ENCODE measurements at places on chromosomes 13 and 19.

DNA sequence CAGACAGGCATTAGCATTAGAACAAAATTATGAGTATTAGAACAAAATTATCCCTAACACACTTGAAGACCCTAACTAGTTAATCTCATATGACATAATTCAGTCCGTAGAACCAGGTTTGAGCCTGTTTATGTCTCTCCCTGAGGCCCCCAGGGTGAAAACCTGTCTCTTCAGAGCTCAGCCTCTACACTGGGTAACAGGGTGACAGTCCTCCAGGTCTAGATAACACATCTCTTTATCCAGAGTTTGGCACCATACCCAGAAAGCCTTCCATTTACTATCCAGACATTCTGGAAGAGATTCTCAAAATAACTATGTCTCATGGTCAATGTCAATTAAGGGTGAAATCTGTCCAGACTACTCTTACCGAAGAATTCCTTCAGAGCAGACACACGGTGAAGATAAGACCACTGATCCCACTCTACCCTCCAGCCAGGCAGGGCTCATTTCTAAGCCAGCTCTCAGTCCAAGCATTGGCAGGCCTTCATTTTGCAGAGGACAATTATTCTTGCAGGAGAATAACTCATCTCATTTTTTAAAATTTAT, 1195.3 kb downstream of the EFNB2 start:
- no peak for DNase-seq

GRCh38 chr19:4556597-4557127, 2.8 kb downstream of the SEMA6B start:
- DNase-seq = peak; percentile 31

DNA sequence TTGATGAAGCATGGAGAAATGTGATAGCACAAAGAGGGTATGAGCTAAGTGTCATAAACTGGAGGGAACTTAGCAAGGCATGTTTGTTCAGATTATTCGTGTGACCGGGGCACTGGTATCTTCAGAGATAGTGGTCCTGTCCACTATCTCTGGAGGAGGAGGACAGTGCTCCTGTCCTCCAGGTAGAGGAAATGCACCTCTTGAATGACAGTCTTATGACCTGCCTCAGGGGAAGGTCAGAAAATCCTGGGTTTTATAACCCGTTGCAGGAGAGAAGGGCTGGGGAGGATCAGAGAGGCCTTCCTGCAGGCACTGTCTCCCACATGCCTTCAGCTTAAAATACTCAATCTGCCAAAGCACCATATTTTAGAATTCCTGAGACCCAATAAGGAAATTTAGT, 213.5 kb upstream of the UBL3 start:
- DNase-seq = no peak

- DNase-seq = no peak
These were observed 11.9 kb downstream of the MIPEP start for GRCh38 chr13:23877286-23877685.

GRCh38 chr19:19213426-19214158, 1.8 kb downstream of the NCAN start:
- no peak for DNase-seq

GRCh38 chr13:27298849-27299248, 28.2 kb downstream of the RASL11A start:
- DNase-seq = no peak

- peak; percentile 20 for DNase-seq
These were observed 141.6 kb upstream of the RFC3 start for GRCh38 chr13:33676045-33676989.

- DNase-seq = no peak
These were observed 26.3 kb downstream of the SHANK1 start for GRCh38 chr19:50693064-50693975.

DNA sequence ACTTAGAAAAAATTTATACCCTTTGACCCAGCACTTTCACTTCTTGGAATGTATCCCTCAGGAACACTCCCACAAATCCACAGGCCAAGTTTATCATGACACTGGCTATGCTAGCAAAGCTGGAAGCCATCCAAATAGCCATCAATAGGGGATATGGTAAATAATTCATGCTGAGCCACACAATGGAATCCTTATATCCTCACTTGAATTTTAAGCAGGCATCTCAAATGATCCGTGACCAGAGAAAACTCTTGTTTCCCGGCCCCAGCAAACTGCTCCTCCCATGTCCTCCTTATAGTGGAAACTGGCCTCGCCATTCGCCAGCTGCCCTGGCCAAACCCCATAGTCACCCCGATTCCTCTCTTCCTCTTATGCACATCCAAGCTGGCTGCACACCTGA, 37.6 kb downstream of the GRIK5 start:
- no peak for DNase-seq

DNA sequence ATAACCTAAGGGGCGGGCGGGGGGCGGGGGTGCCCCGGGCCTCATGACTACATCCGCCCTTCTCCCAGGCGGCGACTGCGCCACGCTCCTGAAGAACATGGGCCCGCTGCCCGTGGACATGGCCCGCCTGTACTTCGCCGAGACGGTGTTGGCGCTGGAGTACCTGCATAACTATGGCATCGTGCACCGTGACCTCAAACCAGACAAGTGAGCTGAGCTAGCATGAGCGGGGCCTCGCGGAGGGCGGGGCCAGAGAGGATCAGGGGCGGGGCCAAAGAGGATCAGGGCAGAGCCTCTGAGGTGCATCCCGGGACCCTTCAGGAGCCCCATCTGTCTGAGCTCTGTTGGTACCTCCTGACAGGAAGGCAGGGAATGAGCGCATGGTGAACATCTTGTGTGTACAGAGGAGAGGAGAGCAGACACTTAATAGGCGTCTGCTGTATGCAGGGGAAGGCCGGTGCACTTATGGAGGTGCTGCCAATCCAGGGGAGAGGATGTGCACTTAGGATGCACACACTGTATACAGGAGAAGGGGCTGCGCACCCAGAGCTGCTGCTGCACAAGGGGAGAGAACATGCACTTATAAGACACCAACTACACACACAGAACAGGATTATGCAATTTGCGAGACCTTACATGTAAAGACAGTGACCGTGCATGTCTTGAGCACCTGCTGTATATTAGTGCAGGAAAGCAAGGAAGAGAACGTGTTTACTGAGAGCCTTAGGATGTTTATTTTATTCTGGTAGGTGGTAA, 20.9 kb upstream of the PIK3R2 start:
- no peak for DNase-seq

DNA sequence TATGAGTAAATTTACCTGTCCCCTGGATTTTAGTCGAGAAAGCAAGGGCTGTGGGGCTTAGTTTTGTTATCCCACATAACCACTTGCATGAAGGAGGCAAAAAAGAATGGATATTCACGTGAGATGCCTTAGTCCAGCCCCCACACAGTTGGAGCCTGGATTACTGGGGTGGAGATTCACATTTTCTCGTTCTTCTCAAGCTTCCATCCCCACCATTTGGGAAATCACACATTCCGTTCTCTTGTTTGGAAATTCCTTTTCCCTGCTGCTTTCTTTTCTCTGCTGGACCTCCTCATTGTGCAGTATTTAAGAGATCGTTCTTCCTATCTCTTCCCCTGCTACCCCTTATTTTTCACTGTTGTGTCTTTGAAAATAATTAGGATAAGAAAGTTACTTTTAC, 45.1 kb upstream of the FARP1 start:
- DNase-seq = no peak

DNA sequence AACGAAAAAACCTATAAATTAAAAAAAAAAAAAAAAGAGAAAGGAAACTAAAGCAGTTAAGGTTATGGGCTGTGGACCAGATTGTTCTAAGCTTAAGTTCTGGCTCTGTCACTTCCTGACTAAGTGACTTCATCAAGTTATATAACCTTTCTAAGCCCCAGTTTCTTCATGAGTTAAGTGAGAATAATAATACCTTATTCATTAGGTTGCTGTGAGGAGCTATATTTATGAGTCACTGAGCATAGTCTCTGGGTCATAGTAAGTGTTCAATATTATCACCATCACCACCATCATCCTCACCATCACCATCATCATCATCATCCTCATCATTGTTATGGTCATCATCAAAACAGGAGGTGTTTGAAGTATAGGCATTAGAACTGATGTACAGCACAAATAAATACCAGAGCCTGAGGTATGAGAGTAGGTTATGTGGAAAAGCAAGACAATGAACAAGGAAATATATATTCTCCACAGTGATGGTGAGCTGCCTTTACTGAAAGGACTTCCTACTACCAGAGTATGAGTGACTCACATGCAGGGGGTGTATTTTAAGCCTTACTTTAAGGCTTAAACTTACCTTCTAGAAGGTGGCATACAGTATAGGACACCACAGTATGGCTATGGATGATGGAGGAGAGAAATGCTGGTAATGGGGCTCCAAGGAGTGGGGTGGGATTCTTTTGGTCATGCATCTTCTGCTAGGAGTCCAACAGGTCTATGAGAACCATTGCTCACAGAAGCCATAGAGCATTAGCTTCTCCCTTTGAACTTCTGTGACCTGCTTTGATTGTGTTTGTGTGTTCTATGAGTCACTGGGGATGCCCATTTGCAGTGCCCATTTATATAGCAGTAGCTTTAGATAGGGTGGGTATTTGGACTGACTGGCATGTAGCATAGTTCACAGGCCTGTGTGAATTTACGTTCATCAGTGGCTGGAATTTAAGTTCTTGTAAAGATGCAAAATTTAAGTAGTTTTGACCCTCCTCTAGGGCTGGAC, 104.4 kb downstream of the KLF5 start:
- DNase-seq = no peak

GRCh38 chr13:98938801-98939200, 39.1 kb downstream of the DOCK9 start:
- DNase-seq = no peak

DNA sequence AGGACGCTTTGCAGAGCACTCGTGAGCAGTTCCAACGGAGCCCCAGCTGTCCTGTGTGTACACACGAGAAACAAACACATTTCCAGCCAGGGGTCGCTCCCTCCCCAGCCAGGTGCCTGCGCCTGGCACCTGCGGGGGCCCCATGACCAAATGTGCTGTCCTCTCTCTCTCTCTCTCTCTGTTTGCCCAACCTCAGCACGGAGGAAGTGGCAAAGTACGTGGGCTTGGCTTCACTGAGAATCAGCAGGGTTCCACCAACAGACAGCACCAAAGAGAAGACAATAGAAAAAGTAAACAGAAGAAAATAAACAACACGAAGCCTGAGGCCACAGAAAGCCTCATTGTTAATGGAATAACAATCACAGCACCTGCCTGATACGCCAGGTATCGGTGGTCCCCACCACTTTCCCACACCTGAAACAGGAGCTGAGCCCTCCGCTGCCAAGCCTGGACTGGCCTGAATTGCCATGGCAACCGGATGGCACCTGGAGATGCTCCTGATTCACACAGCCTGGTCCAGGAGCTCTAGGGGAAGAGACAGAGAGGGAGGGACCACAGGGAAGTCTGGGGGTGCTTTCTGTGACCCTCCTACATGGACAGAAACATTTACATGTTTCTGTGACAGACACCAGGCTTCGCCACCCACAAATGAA, 103.9 kb upstream of the CACNA1A start:
- no peak for DNase-seq

- no peak for DNase-seq
These were observed 165.9 kb downstream of the TEX29 start for GRCh38 chr13:111486331-111486730.

- no peak for DNase-seq
These were observed 36.4 kb upstream of the MBNL2 start for GRCh38 chr13:97185751-97186150.

GRCh38 chr19:590396-590745, 690 bp downstream of the HCN2 start:
- DNase-seq = no peak

GRCh38 chr13:93521307-93521706, 294.7 kb downstream of the GPC6 start:
- DNase-seq = no peak

DNA sequence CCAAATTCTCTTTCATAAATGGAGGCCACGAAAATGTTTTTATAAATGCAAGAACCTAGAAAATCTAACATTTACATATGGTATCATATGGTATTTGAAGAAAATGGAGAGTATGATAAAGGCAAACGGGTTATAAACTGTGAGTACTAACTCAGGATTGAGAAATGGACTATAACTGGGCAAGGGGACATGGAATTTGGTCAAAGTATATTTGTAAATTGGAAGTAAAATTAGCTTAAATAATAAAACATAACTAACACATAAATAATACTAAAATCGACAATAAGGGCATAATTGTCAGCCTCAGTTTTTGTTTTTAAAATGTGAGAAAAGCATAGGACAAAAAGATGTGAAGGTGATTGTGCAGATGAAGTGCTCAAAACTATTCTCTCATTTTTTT, 1516.3 kb upstream of the MIR17HG start:
- no peak for DNase-seq

- DNase-seq = no peak
These were observed 256.0 kb downstream of the PCDH9 start for GRCh38 chr13:66974174-66974573.

GRCh38 chr19:11059511-11060358, 29.5 kb upstream of the LDLR start:
- DNase-seq = no peak

DNA sequence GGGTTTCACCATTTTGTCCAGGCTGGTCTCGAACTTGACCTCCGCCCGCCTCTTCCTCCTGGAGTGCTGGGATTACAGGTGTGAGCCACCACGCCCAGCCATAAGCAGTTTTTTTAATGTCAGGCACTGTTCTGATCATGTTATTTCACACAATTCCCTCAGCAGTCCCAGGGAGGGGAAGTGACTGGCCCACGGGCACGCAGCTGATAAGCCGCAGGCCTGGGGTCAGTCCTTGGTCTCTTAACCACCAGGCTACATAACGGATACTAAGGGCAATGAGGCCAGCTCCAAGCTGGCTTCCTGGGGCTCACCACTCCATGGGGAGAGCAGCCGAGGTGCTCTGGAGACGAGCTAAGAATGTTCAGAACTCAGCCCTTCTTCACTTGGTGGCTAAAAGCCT, 13.5 kb downstream of the BRSK1 start:
- no peak for DNase-seq

GRCh38 chr19:51647318-51647717, 693 bp upstream of the SIGLEC14 start:
- DNase-seq = no peak
